Stimulated activated CD8-positive, alpha-beta memory T cell treated with anti-CD3 and anti-CD28 coated beads, Interleukin-4, amount 100 ng/mL, for 1 hour (primary cell): ENCODE measurements at places on chromosomes 7 and 10.

DNA sequence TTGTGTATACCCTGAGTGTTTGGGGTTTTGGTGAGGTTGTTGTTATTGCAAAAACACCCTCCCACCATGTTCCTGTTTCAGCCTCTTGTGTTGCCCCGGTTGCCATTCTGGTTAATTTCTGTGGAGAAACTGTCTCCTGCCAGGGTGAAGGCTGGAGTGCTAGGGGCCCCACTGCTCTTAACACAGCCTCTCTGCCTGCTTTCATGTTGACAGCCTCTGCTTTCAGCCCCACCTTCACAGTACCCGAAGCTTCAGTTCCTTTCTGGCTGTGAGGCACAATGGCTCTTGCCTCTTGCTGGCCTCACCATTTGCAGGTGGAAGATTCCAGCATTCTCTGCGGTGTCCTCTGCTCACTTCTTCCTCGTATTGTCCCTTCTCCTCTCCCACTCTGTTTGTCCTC is 19.2 kb downstream of the SLC18A2 start:
- no peak for DNase-seq

DNA sequence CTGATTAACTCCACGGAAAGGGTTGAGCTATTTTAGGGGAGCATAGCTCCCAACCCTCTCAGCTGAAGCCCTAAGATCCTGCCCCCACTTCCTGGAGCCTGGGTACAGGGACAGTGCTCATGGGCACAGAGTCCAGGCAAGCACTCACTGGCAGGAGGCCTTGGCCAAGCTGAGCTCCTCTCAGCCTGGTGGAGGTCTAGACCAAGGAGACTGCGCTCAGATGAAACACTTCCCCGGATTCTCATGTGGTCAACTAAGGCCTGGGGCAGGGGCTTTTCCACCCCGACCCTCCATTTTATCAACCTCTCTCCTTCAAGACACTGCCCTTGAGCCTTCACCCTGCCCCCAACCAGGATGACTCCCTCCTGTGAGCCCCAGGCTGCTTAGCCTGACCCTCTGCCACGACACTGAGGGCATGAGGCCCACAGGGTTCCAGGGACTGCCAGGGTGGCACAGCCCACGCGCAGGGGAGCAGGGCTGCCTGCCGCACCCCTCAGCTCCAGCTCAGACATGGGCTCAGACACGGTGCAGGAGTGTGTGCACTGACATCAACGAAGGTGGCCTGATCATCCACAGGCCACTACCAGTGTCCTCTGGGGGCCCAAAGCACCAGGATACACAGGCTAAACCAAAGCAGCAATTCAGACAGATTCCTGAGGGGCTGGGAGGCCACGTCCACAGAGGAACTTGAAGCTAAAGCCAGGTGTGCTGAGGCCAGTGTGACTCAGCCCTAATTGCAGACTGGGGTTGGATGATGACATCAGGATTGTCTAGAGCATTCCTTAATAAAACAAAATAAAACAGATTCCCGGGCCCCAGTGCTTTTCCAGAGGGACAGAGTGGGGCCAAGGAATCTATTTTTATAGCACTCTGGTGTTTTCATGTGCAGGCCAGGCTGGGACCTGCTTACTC is 18.8 kb downstream of the CHAT start:
- no peak for DNase-seq

DNA sequence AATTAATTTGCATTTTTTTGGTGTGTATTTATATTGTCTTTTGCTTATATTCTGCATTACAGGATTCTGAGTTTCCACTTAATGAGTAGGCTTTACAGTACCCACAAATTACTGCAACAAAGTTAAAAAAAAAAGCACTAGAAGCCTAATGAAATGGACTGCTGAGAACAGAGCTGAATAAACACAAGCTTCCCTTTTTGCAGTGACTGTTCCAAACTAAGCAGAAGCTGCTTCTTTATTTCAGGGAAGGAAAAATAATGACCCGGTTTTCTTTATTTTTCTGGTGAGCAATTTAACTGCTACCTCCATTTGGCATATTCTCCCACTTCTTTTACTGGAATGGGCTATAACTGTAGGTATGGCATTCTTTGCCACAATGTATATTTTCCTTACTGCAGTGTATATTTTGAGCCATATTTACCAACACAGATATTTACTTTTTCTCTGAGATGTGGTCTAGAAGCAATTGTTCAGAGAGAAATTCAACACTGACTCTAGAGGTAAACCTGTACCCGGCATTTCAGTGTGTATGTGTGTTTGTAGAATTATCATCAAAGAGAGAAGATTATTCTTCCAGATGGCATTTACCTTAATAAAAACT is 56.9 kb downstream of the HDAC9 start:
- DNase-seq = no peak

DNA sequence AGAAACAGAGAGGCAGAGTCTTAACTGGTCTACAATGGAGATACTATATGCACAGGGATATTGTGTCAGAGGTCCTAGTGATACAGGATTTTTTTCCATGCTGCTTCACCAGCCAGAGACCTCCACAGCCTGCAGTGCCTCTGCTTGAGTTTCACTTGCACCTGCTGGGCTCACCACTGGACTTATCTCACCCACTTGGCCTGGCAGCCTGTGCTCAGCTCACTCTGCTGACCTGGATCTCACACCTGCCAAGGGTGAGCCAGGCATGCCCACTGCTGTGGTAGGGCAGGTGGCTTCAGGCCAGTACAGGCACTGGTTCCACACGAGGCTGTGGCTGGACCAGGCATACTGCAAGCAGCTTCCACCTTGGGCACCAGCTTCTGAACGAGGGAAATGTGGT is 36.6 kb downstream of the PNLIPRP3 start:
- DNase-seq = no peak

DNA sequence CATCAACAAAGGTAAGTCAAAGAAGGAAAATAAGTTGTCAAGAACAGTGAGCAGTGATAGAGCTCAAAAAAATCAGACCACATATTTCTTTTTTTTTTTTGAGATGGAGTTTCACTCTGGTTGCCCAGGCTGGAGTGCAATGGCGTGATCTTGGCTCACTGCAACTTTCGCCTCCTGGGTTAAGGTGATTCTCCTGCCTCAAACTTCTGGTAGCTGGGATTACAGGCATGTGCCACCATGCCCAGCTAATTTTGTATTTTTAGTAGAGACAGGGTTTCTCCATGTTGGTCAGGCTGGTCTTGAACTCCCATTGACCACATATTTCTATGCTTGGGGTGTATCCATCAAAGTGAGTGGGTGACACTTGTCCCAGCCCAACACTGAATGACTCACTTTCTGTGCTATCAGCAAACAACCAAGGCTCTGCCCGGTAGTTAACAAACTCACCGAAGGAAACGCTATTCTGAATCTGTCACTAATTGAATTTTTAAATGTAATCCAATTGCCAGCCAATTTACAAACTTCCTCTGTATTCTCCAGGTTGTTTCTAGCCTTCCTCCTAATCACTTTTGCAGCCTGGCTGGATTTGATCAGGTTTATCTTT is 19.6 kb upstream of the SMNDC1 start:
- no peak for DNase-seq

GRCh38 chr10:91298224-91298871 is 77.9 kb downstream of the PCGF5 start:
- DNase-seq = peak; percentile 46

DNA sequence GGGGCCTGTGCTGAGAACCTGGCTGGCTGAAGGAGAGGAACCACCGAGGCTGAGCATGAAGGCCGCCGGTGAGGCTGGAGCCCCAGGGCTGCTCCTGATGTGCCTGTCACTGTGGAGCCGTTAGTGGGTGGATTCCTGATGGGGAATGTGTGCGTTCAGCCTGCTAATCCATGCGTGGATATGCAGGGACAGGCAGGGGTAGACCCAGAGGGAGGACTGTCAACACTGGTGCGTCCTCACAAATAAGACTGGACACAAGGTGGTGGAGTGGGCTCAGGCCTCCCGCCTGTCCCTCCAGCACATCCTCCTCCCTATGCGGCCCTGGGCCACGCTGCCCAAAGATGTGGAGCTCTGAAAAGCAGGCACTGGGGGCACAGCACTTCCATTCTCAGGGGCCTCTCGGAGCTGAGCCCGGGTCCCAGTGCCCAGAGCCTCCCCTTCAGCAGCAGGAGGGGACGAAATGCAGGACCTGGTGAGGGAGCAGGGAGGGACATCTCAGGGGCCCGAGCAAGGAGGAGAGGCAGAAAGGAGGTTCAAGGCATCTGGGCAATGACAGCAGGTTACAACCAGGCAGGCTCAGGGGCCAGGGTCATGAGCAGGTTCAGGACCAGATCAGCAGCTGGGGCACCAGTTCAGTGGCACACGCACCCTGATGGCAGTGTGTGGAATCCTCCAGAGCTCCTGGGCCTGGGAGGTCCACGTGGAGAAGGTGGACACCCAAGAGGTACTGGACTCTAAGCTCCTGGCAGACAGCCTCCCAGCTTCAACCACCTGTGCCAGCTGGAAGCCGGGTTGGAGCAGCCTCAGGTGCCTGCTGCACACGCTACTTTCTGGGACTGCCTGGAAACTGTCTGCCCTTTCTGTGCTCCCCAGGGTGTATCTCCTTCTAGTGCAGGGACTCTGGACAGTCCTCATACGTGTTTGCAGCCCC is 33.5 kb upstream of the ANTXRL start:
- DNase-seq = no peak

DNA sequence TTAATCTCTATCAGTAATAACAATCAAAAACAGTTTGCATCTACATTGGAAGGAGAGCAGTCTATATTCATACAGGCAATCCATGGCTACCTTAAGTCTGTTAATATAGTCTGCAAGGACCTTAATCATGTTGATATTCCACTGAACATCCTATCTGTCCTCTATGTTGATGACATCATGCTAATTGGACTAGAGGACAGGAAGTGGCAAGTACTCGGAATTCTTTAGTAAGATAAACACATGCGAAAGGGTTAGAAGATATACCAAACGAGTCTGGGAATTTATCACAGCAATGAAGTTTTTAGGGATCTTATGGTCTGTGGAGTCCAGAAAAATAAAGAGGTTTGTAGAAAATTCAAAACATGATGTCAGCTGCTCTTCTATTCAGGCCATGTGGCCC is 11.3 kb upstream of the SAMD9L start:
- no peak for DNase-seq

- no peak for DNase-seq
Measured at GRCh38 chr7:138538518-138538917, 78.5 kb downstream of the TRIM24 start.

GRCh38 chr10:77421591-77421990 is 216.0 kb downstream of the KCNMA1 start:
- DNase-seq = no peak

DNA sequence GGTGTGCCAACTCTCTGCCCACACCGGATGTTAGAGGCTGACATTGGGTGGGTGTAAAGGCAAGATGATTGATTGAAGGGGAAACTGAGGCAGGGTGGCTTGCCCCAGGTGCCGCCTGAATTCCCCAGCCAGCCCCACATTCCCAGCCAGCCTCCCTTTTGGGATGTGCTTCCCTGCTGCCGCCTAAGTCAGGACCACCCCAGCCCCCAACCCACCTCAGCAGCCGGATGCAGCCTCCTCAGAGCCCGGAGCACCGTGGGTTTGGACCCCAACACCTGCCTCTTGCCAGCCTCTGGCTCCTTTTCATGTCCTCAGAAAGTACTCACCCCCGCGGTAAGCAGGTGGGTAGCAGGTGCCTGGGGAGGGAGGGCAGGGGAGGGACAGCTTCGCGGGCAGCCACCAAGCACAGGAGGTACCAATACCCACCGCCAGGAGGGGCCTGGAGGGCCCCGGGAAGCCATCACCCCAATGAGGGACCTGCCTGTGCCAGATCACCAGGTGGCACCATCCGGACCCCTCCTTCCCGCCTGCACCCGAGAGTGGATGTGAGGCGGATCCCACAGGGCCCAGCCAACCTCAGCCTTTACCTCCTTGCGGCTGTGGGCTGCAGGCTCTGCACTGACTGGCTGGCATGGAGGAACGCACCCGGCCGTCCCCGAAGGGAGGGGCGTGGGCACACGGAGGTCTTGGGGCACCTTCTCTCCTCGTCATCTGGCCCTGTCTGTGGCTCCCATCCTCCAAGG is 60.5 kb downstream of the PWWP2B start:
- no peak for DNase-seq

DNA sequence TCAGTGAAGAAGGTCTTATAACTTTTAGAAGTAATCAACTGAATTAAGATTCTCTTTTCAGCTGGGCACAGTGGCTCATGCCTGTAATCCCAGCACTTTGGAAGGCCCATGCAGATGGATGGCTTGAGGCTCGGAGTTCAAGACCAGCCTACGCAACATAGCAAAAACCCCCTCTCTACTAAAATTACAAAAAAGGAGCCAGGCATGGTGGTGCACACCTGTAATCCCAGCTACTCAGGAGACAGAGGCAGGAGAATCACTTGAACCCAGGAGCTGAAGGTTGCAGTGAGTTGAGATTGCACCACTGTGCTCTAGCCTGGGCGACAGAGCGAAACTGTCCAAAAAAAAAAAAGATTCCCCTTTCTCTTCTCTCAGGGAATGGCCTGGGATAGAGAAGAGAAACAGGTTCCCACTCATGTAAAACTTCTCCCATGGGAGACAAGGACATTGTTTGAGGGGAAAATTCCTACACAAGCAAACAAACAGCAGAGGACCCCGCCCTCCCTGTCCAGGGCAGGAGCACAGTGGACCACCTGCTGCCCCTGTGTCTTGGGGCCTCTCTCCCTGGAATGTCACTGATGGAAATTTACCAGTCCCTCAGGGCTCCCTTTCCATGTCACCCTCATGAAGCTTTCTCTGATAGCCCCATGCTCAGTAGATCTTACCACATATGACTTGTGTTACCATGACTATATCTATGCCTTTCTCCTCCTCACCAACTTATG is 5.6 kb downstream of the IL2RA start:
- no peak for DNase-seq
